ENCODE measurements at places on chromosomes 16 and 17. TPM values are rescaled to one million over a fixed set of nuclear protein-coding genes. Genes with fewer than 3 reads are reported as not detected.

DNAH3 gene
- 6.7 TPM for total RNA-seq

MYH4 gene
- total RNA-seq, result not detected

SOX8 gene
- 0.27 TPM for total RNA-seq

KRTAP4-16 gene
- total RNA-seq, result not detected

TBX2 gene
- 31.4 TPM for total RNA-seq

PABPN1L gene
- not detected for total RNA-seq

NOS2 gene
- total RNA-seq, result 8.6 TPM

ZNF319 gene
- total RNA-seq, result 3.3 TPM

SPN gene
- 14.0 TPM for total RNA-seq

OTOP2 gene
- not detected for total RNA-seq

ACAP1 gene
- total RNA-seq, result 696 TPM

NUPR1 gene
- total RNA-seq, result 2.7 TPM

GAA gene
- total RNA-seq, result 88.1 TPM

PMM2 gene
- total RNA-seq, result 80.8 TPM

WFDC1 gene
- total RNA-seq, result 5.5 TPM

KRT39 gene
- not detected for total RNA-seq

CCL7 gene
- not detected for total RNA-seq

TMEM132E gene
- not detected for total RNA-seq

DBNDD1 gene
- total RNA-seq, result 12.3 TPM

ZNRF1 gene
- total RNA-seq, result 12.3 TPM

SNAI3 gene
- total RNA-seq, result 0.80 TPM

NOXO1 gene
- 8.6 TPM for total RNA-seq

MEFV gene
- 6.6 TPM for total RNA-seq

TP53TG3 gene
- total RNA-seq, result not detected

CHST5 gene
- total RNA-seq, result 5.8 TPM

SPAG7 gene
- total RNA-seq, result 34.2 TPM

ZSCAN10 gene
- not detected for total RNA-seq

SPEM3 gene
- total RNA-seq, result not detected

ARHGAP23 gene
- 7.3 TPM for total RNA-seq

PRR29 gene
- not detected for total RNA-seq

MRPL28 gene
- total RNA-seq, result 73.4 TPM

NPIPB9 gene
- total RNA-seq, result not detected

YBX2 gene
- total RNA-seq, result 27.2 TPM

KRT26 gene
- total RNA-seq, result not detected

ELP5 gene
- total RNA-seq, result 23.6 TPM

ZNF287 gene
- total RNA-seq, result 3.3 TPM

ESRP2 gene
- total RNA-seq, result 44.0 TPM

CSH1 gene
- total RNA-seq, result not detected

HBA2 gene
- total RNA-seq, result not detected

FA2H gene
- total RNA-seq, result 22.2 TPM

PPY gene
- not detected for total RNA-seq

ADAP2 gene
- 16.0 TPM for total RNA-seq

ALOX12B gene
- not detected for total RNA-seq

NPW gene
- 9.1 TPM for total RNA-seq

PYY gene
- total RNA-seq, result not detected

ASPSCR1 gene
- total RNA-seq, result 59.4 TPM

SLC5A11 gene
- 138 TPM for total RNA-seq

TBC1D3C gene
- not detected for total RNA-seq

All from Peyer's patch (tissue), 4 donors.